Parietal lobe (tissue), 2 donors: ENCODE measurements at places on chromosomes 3 and 15. TPM values are rescaled to one million over a fixed set of nuclear protein-coding genes. Genes with fewer than 3 reads are reported as not detected.

The SYNPR gene
- total RNA-seq = 45.7 TPM

The TBC1D2B gene
- total RNA-seq = 22.8 TPM

The TNNC1 gene
- not detected for total RNA-seq

The TTC21A gene
- total RNA-seq = 12.8 TPM

The DUOXA2 gene
- not detected for total RNA-seq

The TRH gene
- 1.6 TPM for total RNA-seq

The RTP4 gene
- total RNA-seq = not detected

The DYNLT2B gene
- total RNA-seq = 43.8 TPM

The GOLGA8J gene
- total RNA-seq = not detected

The CDHR4 gene
- total RNA-seq = not detected

The UPK1B gene
- total RNA-seq = not detected

The C3orf62 gene
- total RNA-seq = 8.5 TPM

The CNTN6 gene
- 13.8 TPM for total RNA-seq

The CCDC32 gene
- 26.0 TPM for total RNA-seq

The CHL1 gene
- 1,059 TPM for total RNA-seq

The PIERCE2 gene
- total RNA-seq = 3.1 TPM

The IL20RB gene
- total RNA-seq = 1.3 TPM

The PRR23C gene
- total RNA-seq = not detected

The TMEM212 gene
- total RNA-seq = not detected

The SLITRK3 gene
- 4.7 TPM for total RNA-seq

The HCN4 gene
- total RNA-seq = 6.6 TPM

The FAN1 gene
- total RNA-seq = 44.4 TPM

The SLC38A3 gene
- total RNA-seq = 8.1 TPM

The CPNE4 gene
- total RNA-seq = 12.2 TPM

The TRIM42 gene
- not detected for total RNA-seq

The TLR9 gene
- total RNA-seq = 0.31 TPM

The CCR3 gene
- not detected for total RNA-seq

The THSD4 gene
- total RNA-seq = 0.94 TPM

The MYL3 gene
- not detected for total RNA-seq

The FOXB1 gene
- total RNA-seq = not detected

The CD96 gene
- not detected for total RNA-seq

The TBL1XR1 gene
- total RNA-seq = 290 TPM

The STARD9 gene
- 35.1 TPM for total RNA-seq

The FBXL2 gene
- total RNA-seq = 96.7 TPM

The DOCK3 gene
- 60.7 TPM for total RNA-seq

The XCR1 gene
- total RNA-seq = not detected

The CLDN18 gene
- not detected for total RNA-seq

The SLC7A14 gene
- 5.6 TPM for total RNA-seq

The SLCO3A1 gene
- total RNA-seq = 17.8 TPM

The HYPK gene
- 11.0 TPM for total RNA-seq

The NDUFB5 gene
- total RNA-seq = 72.6 TPM

The ROBO2 gene
- 526 TPM for total RNA-seq

The PYGO1 gene
- total RNA-seq = 57.0 TPM

The SRGAP3 gene
- 209 TPM for total RNA-seq

The MESP1 gene
- total RNA-seq = 2.2 TPM

The RGMA gene
- 16.6 TPM for total RNA-seq

The ZNF662 gene
- 35.7 TPM for total RNA-seq

The RYR3 gene
- 48.8 TPM for total RNA-seq

The ZNF80 gene
- total RNA-seq = not detected

The ZNF385D gene
- 23.2 TPM for total RNA-seq

The BOC gene
- 33.8 TPM for total RNA-seq

The TTLL13 gene
- not detected for total RNA-seq
